ENCODE measurements at places on chromosomes 4 and X.

- no peak for DNase-seq
These were observed 462.8 kb downstream of the PCDH18 start for GRCh38 chr4:137069473-137069872.

DNA sequence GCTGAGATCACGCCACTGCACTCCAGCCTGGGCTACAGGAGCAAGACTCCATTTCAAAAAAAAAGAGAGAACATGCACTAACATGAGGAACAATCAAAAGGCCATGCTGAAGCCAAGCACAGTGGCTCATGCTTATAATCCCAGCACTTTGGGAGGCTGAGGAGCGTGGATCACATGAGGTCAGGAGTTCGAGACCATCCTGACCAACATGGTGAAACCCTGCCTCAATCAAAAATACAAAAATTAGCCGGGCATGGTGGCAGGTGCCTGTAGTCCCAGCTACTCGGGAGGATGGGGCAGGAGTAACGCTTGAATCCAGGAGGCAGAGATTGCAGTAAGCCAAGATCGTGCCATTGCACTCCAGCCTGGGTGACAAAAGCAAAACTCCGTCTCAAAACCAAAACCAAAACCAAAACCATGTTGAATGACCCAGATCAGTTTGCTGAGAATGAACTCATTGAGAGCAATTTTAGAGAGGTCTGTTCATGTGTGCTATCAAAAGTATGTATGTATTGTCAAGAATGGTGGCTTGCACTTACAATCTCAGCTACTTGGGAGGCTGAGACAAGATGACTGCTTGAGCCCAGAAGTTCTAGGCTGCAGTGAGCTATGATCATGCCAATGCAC lies 44.8 kb downstream of the PDS5A start:
- no peak for DNase-seq

DNA sequence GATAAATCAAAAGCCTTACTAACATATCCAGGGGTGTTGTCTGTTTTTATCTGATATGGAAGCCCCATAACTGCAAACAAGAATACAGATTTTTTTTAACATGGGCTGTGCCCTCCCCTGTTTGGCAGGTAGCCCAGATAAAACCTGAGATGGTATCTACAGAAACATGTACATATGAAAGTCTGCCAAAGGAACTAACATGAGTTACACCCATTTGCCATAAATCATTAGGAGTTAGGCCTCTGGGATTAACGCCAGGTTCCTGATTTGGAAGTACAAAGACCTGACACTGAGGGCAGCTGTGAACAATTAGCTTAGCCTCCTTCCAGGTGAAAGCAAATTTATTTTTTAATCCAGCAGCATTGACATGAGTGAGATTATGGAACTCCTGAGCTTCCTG lies 264.3 kb downstream of the TECRL start:
- DNase-seq, result no peak

- DNase-seq, result no peak
These were observed 24.8 kb upstream of the GATB start for GRCh38 chr4:151785484-151786157.

DNA sequence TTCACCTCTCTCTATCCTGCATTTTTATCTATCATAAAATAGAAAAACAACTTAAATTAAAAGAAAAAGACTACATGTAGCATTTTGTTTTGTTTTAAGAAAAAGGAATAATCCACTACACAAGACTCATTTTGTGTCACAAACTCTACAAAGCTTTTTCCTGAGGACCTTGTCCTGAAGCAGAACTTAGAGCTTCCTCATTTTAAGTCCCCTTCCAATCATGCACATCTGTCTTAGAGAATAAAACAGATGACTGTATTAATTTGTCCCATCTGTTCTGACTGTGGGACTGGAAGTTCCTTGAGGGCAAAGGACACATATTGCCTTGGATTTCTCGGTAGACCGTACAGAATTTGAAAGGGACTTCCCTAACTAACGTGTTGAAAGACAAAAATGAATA lies 218.5 kb downstream of the COL25A1 start:
- no peak for DNase-seq

- DNase-seq, result no peak
These were observed 118.4 kb downstream of the TSPAN7 start for GRCh38 chrX:38679695-38680094.

DNA sequence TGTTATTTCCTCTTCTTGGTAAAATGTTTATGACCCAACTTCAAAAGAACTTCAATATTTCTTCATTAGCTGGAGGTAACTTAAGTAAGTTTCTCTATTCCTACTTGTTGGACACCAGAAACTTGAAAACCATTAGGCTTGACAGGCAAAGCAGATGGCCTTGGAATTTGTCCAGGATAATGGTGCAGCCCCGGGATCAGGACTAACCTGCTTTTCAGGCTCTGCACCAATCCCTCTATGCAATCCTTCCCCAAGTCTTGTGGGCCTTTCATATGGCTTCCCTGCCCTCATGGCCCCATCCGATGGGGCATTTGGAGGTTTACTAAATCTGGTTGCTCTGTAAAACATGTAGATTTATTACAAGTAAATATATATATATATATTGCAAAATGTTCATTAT lies 68.5 kb downstream of the SPINK2 start:
- no peak for DNase-seq

DNA sequence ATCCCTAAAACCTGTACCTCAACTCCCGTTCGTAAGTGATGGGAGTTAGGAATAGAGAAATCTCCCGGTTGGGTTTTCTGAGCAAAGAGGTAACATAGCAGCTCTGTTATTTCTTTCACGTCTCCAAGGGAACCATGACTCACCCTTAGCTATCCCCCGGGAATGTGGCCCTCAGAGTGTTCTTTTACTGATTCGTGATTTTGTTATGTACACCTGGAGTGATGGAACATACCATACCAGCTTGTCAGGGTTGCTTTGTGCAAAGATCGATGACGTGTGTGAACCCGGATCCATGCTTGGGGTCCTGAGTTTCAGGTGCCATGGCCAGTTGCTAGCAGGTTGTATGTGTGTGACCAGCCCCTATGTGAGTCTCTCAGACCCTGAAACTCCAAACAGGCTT lies 52.6 kb downstream of the HPRT1 start:
- no peak for DNase-seq

Data from activated CD4-positive, alpha-beta T cell treated with anti-CD3 and anti-CD28 coated beads for 4 hours (primary cell).